ENCODE measurements at places on chromosomes 2 and 18. TPM values are rescaled to one million over a fixed set of nuclear protein-coding genes. Genes with fewer than 3 reads are reported as not detected.

The POTEJ gene
- total RNA-seq: not detected

The PLCD4 gene
- total RNA-seq: 0.29 TPM

The SPC25 gene
- 18.7 TPM for total RNA-seq

The ST8SIA3 gene
- total RNA-seq: not detected

The UNC80 gene
- total RNA-seq: not detected

The FEV gene
- total RNA-seq: not detected

The MYO7B gene
- 0.29 TPM for total RNA-seq

The LRATD1 gene
- 0.02 TPM for total RNA-seq

The MSH2 gene
- total RNA-seq: 46.0 TPM

The CCL20 gene
- total RNA-seq: 6.2 TPM

The OTX1 gene
- total RNA-seq: 1.8 TPM

The TMEM131 gene
- 14.5 TPM for total RNA-seq

The ITGB6 gene
- 0.72 TPM for total RNA-seq
